ENCODE measurements at places on chromosomes 2 and 18.
A peak's percentile ranks its signal among the peaks of the same experiment; 100 is the strongest.

DNA sequence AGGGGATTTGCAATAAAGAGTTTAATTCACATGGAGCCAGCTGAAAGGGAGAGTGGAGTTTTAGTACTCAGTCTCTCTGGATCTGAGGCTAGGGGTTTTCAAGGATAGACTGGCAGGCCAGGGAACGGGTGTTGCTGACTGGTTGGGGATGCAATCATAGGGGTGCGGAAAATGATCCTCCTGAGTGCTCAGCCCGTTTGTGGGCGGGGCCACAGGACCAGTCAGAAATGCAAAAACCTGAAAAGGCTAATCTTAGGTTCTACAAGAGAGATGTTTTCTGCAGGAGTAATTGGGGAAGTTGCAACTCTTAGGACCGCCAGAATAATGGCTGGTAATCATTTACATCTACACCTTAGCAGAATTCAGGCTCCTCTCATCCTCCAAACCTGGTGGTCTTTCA is 2.5 kb downstream of the NFU1 start:
- no peak for DNase-seq

DNA sequence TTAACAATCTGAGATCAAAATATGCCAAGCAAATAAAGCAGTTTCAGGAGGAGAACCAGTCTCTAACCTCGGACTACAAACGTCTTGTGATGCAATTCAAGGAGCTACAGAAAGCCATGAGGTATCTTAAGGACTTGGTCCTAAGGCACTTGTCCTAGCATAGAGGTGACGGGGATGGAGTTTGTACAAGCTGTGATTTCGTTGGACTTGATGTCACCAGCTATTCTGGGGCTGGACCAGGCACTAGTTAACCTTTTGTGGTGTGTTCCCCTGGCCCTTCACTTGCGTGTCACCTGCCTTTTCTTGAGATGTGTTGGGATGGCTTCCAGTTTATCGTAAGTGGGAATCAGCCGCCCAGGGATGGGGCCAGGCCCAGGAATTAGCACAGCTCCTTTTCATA is 33.7 kb downstream of the OTOF start:
- DNase-seq = no peak

- no peak for DNase-seq
Observed at GRCh38 chr2:231387904-231388724, 7.4 kb upstream of the B3GNT7 start.

DNA sequence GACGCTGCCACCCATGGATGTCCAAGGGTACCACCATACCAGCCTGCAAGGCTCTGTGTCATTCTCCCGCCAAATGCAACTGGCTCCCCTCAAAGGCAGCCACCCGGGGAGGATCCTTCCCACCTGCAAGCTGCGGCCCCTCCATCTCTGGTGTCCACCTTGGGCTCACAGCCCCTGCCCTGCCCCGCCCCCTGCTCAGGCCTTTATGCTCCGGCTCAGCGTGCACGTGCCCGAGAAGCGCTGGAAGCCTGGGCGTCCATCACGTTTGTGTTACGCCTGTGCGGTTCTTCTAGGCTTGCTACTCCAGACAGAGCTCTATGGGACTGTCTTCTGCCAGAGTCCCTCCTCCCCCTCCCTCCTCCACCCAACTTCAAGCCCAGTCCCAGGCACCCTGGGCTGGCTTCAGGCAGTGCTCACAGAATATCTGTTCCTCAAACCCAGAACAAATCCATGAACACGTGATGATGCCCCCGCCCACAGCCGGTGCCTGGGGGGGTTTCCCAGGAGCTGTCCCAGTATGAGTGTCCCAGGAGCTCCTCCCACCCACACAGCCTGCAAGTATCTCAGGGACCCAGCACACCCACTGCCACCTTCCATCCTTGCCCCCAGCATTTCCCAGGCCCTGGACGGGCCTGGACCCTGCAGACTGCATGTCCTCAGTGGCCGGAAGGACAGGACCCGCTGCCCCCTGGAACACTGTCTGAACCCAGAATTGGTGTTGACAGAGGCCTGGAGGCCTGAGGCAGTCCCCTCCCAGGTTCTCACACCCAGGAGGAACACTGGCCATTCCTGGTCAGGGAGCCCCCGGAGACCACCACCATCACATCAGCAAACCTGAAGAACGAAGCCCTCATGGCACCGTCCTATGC is 30.3 kb downstream of the KIF1A start:
- DNase-seq = no peak

- no peak for DNase-seq
Observed at GRCh38 chr18:7336623-7337022, 105.7 kb downstream of the LRRC30 start.

GRCh38 chr2:143399631-143400069 is 270.4 kb downstream of the ARHGAP15 start:
- no peak for DNase-seq

GRCh38 chr2:8860239-8860638 is 22.8 kb upstream of the KIDINS220 start:
- no peak for DNase-seq

DNA sequence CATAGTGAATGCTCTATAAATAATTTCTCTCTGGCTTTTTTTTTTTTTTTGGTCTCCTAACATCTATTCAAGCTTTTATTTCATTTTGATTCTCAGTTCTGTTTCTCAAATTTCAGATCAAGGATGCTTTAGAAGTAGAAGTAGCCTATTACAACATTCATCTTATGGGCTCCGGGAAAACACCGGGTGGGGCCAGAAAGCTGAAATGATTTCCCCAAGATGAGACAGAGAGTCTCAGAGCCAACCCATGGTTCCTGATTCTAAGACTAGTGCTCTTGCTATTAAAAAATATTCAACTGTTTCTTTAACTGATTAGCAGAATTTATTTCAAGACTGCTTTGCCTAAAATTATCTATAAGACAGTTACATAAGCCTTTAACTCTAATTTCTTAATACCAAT is 147.2 kb upstream of the CCDC68 start:
- no peak for DNase-seq

- DNase-seq = peak; percentile 2
Observed at GRCh38 chr18:27413495-27414401, 228.6 kb upstream of the CHST9 start.

GRCh38 chr2:131112529-131112928 is 7.4 kb downstream of the PLEKHB2 start:
- no peak for DNase-seq

DNA sequence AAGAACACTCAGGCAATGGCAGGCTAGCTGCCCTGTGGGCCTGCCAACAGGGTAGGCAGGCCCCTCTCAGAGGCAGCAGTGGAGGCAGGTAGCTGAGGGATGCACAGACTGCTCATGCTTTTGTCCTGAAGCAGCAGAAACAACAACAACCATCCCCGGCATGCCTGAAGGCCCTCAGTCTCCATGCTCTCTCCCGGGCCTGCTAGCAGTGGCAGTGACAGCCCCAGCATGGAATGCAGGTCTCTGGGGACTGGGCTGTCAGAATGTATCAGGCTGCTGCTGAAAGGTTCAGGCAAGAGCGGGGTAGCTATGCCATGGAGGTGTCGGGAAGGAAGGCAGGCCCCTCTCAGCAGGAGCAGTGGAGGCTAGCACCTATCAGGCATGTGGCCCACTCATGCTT is 209.8 kb downstream of the KCNJ3 start:
- no peak for DNase-seq

- DNase-seq = no peak
Observed at GRCh38 chr18:46046126-46046525, 25.9 kb downstream of the PSTPIP2 start.

- DNase-seq = no peak
Observed at GRCh38 chr2:63699549-63699839, 110.7 kb downstream of the MDH1 start.

GRCh38 chr18:70931942-70932814 is 643.3 kb downstream of the SOCS6 start:
- DNase-seq = no peak

- DNase-seq = peak; percentile 5
Observed at GRCh38 chr2:13821255-13821880, 811.1 kb upstream of the LRATD1 start.
